Activated naive CD4-positive, alpha-beta T cell treated with anti-CD3 and anti-CD28 coated beads for 36 hours (primary cell): ENCODE measurements at places on chromosomes 3 and 15.

DNA sequence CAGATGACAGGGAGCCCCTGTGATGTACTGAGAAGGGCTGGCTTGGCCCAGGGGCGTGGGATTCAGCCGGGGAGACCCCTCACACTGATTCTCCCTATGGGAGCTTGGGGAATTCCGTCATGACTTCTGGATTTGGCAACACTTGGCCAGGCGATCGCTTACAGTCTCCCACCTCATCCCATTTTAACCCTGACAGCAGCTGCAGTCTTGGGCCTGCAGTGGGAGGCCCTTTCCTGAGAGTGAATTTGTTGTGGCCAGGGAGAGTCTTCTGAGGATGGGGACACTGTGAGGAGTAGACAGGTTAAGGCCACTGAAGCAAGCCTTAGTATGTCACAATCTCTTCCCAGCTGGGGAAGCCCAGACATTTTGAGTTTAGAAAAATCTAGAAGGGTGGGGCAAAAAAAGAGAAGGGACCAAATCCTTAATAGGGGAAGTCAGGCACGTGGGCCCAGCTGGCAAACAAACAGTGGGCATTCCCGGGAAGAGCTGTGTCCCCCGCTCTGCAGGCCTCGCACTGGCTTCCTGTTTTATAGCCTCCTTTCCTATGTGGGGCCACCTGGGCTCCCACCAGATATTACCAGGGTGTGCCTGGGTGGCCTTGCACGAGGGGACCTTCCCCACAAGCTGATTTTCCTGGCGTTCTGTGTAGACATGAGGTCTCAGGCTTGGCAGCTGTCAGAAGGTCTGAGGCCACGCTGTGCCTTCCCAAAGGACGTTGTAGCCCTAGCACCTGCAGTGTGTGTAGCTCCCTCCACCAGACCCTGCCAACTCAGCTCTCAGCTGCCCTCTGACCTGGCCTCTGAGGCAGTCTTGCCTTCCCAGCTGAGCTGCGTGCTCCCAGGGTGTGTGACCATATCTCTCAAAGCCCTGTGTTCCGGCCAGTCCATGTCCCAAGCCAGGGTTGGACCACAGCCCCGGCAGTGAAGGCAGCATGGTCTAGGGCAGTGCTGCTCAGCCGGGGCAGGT lies 64.5 kb downstream of the FEM1B start:
- no peak for DNase-seq

- no peak for DNase-seq
Measured at GRCh38 chr15:73944161-73945129, 18.2 kb downstream of the LOXL1 start.

DNA sequence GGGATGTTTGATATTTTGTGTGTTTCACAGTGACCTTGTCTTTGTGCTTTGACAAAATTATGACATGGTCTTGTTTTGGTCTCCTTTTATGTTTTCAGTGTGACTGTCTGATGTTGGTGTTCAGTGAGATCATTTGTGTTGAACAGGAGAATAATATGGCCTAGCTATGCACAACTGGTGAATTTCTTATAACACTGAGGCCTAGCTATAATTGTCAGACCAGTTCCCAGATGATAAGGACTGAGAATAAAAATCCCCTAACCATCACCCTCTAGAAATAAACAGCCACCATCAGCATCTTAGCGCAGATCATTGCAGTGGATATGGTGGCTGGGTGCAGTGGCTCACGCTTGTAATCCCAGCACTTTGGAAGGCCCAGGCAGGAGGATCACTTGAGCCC lies 66.8 kb upstream of the LIMD1 start:
- DNase-seq: no peak

- DNase-seq: no peak
Measured at GRCh38 chr3:191696348-191696747, 235.4 kb downstream of the PYDC2 start.

DNA sequence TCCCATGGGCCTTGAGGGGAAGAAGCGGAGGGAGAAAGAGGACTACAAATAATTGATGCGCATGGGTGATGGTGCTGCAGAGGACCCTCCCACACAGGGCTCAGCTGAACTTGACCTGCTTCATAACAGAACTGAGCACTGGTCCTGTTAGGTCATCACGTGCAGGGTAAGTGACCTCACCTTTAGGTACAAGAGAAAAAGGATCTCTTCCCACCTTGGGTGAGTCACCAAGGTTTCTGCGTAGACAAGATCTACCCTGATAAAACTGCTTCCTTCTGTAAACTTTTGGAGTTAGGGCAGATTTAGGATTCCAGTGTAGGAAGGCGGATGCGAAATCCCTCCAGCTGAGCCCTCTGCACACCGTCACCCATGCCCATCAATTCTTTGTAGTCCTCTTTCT lies 67.1 kb downstream of the FEM1B start:
- no peak for DNase-seq

GRCh38 chr3:138139691-138140090 lies 7.5 kb upstream of the A4GNT start:
- DNase-seq: no peak

- DNase-seq: no peak
Measured at GRCh38 chr3:10550705-10551104, 45.3 kb upstream of the ATP2B2 start.

- DNase-seq: no peak
Measured at GRCh38 chr3:152621967-152622810, 212.7 kb upstream of the P2RY1 start.

- DNase-seq: no peak
Measured at GRCh38 chr3:172982736-172983364, 158.2 kb downstream of the SPATA16 start.

GRCh38 chr15:93213281-93213680 lies 124.3 kb upstream of the RGMA start:
- DNase-seq: no peak

DNA sequence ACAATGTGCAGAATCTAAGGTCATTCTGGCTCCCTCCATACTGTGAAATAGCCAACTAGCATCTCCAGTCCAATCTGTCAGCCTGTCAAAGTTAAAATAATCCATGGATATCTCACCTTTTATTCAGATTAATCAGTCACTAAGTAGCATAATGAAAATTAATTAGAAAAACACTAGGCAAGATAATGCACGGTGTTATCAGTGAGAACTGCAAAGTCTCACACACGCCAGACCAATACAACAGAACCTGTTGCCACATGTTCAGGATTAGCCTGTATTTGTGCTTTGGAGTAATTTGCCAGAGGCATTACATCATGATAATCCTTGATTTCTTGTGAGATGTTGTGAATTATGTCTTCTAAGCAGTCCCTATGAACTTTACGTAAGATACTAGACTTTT lies 820.4 kb upstream of the ALCAM start:
- DNase-seq: no peak

DNA sequence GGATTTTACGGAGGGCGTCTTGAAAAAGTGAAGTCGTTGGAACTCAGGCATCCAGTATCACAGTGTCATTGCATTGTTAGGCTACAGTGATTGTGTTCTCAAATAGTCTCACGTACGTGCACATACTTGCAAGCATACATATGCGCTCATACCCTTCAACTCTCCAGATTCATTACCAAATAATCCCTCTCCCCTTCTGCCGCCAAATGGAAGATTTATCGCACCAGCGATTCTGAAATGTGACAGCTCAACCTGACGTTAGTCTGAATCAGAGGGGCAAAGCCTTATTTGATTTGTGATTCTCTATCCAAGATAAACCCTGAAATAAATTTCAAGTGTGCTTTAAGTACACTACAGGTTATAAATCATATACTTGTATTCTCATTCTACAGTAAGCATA lies 119.4 kb downstream of the GADL1 start:
- DNase-seq: no peak

DNA sequence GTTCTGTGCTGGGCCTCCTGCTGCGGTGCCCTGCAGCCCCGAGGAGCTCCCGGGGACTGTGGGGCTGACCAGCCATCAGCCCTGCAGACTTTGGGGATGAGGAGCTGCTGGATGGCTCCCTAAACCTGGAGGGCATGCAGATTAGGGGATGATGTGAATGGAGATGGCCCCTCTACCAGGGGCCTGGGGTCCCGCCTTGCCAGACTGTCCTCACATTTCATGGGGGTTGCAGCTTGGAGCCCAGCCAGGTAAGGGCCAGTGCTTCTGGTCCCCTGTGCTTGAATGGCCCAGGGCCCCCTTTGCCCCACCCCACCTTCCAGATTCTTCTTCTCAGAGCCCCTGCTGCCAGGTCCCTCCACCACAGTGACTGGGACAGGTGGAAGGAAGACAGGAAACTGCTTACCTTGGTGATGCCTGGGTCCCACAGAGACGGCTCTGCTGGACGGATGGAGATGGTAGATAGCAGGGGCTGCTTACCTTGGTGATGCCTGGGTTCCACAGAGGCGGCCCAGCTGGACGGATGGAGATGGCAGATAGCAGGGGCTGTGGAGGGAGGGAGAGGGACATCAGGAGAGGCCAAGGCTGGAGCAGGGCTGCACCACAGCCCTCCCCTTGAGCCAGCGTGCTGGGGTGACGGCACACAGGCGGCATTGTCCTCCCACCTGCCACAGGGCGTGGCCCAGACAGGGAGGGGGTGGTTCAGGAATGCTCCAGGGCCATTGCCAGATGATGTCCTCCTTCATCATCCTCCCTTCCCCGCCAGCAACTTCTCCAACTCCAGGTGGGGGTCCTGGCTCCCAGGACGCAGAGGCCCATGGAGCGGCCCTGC lies at the start of gene SPTBN5:
Gene SPTBN5 (minus strand): TSS at position 632 of the 829 bp plus-strand sequence. CDS start 556 bp downstream, at position 76.
- DNase-seq: no peak

- peak; percentile 34 for DNase-seq
Measured at GRCh38 chr3:128170866-128171516, 17.7 kb downstream of the EEFSEC start.

DNA sequence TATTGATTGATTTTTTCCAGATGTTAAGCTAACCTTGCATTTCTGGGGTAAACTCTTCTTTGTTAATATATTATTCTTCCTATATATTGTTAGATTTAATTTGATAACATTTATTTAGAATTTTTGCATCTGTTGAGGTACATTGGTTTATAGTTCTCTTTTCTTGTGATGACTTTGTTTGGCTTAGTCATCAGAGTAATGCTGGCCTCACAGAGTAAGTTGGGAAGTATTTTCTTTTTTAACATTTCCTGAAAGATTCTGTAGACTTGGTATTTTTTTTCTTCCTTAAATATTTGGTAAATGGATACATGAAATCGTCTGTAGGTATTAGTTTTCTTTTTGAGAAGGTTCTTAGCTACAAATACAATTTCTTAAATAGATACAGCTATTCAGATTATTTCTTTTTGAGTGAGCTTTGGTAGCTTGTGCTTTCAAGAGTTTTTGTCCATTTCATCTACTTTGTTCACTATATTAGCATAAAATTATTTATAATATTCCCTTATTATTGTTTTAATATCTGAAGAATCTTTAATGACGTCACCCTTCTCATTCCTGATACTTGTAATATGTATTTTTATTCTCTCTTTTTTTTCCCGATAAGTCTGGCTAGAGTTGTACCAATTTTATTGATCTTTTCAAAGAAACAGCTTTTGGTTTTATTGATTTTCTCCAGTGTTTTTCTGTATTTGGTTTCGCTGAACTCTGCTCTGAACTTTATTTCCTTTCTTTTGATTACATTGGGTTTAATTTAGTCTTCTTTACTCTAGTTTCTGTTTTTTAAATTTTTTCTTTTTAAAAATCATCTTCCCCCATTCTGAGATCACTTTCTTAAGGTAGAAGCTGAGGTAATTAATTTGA lies 6.5 kb upstream of the HPS3 start:
- no peak for DNase-seq

GRCh38 chr3:32374788-32375595 lies 16.7 kb upstream of the CMTM7 start:
- DNase-seq: peak; percentile 88

- DNase-seq: no peak
Measured at GRCh38 chr3:188026191-188026968, 127.6 kb upstream of the LPP start.

- no peak for DNase-seq
Measured at GRCh38 chr3:24628523-24629258, 134.0 kb upstream of the THRB start.

DNA sequence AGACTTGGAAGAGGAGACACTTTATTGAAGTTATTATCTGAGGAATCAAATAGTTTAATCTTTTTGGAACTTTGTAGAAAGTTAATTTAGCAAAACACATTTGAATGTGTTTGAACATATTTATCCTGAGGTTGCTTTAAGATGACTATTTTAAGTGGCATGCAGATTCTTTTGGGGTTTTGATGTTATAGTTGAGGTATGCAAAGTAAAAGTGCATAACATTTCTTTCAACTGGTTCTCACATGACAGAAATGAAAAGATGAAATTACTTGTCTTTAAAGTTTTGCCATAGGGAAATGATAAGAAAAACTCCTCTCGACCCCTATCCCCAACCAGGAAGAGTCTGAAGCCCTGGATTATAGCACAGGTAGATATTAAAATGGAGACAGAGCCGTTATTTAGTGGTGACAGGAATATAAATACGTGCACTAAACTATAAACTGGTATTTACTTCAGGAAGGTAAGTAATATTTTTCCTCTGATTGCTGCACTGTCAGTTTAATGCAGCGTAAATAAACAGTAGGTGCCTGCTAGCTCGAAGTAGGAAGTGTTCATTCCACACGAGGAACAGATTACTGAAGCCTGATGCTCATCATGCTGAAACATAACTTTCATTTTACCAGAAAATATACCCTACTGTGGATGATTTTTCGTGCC lies 15.1 kb upstream of the SATB1 start:
- no peak for DNase-seq

DNA sequence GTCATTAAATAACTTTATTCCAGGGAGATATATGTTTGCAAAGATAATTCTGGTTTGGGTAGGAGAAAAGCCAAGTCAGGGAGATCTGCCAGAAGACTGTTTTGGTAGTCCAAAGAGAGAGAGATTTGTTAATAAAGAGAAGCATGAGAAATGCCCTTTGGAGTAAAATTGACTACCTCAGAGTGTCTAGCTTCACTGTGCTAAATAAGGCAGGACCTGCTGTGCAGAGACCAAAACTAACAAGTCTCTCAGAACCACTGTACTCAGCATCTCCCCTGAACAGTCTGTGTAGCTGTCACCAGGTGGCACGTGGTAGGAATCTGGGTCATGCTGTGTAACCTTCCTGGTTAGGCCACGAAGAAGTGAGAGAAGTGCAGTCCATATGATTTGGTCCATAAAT lies 31.6 kb upstream of the SLC35G2 start:
- DNase-seq: peak; percentile 43

GRCh38 chr3:191236646-191237045 lies 37.6 kb downstream of the OSTN start:
- no peak for DNase-seq

GRCh38 chr3:40054568-40055222 lies 245.3 kb downstream of the MYRIP start:
- DNase-seq: no peak

DNA sequence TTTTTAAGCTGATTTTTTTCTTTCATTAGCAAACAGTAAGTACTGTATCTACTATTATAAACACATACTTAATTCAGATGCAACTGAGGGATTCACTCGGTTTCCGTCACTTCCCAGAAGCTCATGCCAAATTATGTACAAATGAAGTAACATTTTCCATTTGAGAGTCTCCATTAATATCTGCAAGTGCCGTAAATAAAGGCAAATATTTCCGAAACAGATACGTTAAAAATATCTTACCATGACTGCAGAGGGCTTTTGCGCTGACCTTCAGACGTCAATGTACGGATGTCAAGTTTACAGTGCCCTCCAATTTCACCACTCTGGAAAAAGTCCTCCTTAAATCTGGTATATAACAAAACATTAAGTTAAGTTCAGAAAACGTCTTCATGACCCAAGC lies 9.3 kb downstream of the EOGT start:
- DNase-seq: no peak
